ENCODE measurements at places on chromosomes 2 and 18.

DNA sequence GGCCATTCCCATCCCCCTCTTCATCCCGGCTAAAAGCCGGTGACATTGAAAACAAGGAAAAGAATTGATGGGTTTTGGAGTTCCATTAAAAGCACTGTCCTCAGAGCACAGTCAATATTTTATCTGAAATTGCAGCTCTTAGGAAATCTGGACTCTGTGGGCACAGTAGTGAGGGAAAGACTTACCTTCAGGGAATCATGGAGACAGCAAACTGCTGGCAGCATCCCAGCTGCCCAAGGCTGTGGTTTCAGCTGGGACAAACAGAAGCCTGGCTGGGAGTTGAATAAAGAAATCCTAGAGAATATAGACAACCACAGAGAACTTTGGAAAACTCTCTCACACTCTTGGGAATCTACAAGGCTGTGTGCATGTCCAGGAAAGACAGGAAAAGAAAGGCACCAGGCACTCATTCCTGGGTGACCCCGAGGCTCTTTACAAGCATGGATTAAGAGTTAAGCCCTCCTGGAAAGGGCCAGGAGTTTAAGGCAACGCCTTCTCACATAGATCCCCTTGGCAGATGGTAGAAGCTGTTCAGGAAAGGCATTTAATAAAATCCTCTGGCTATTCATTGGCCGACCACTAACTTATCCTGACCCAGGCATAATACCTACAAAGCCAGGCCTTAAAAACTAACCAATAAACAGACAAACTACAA, 255.1 kb downstream of the MYT1L start:
- DNase-seq, result no peak

- no peak for DNase-seq
Measured at GRCh38 chr2:30915486-30915885, 108.2 kb upstream of the CAPN13 start.

- DNase-seq, result no peak
Measured at GRCh38 chr2:197556456-197556855, 40.6 kb downstream of the MOB4 start.

- DNase-seq, result no peak
Measured at GRCh38 chr2:78861546-78861945, 164.0 kb upstream of the REG3G start.

DNA sequence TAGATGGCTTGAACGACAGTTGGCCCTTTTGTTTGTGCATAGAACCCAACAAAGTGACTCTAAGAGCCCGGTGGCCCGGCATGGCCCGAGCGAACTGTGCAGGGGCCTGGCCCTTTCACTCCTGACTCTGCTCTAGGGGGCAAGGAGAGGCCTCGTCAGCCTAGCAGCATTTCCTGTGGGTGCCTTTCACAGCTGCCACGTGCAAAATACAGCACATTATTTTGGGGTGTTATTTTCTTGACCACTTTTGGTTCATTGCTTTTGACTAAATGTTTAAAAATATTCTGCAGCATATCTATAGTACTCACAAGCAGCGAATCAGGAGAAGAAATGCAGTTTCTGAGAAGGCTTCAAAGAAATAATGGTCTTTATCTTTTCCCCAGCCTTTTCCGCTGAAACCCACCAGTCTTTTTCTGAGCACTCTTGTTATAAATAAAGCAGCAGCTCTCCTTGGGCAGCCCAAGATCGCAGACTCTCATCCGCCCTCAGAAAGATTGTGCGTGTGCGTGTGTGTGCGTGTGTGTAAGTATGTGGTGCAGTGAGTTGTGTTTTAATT, 31.3 kb downstream of the DGKD start:
- DNase-seq, result no peak

GRCh38 chr2:216974321-216975302, 114.7 kb upstream of the TNP1 start:
- DNase-seq, result no peak

DNA sequence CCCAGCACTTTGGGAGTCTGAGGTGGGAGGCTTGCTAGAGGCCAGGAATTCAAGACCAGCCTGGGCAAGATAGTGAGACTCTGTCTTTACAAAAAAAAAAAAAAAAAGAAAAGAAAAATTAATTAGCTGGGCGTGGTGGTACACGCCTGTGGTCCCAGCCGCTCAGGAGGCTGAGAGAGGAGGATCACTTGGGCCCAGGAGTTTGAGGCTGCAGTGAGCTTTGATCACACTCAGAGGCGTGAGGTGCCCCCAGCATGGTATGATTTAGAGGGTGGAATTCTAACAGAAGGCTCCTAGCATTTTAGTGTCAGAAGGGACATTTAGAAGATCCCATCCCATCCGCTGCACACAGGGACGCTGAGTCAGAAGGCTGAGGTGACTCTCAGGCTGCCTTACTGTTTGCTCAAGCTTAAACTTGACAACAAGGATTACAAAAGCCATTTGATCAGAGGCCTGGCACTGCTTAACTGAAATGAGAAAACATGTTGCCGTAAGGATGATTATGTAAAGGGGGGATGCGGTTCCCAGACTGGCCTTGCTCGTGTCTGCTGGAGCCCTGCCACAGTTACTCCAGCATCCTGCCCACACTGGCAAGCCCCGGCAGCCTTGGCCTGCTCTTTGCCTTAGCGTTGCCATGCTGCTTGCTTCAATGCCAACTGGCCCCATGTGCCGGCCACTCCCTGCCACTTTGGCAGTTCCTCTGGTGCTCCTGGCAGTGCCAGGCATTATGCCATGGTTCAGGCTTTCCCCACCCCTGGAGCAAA, 45.6 kb upstream of the SLC1A4 start:
- DNase-seq, result no peak

GRCh38 chr18:67243799-67244587, 272.5 kb downstream of the DSEL start:
- DNase-seq, result no peak

- DNase-seq, result no peak
Measured at GRCh38 chr2:215354771-215355695, 43.2 kb downstream of the ATIC start.

GRCh38 chr2:122851161-122851560, 1095.7 kb downstream of the TSN start:
- no peak for DNase-seq

- no peak for DNase-seq
Measured at GRCh38 chr2:8277921-8278571, 403.8 kb upstream of the ID2 start.

GRCh38 chr18:3179430-3180089, 40.2 kb downstream of the MYOM1 start:
- no peak for DNase-seq

GRCh38 chr2:71299507-71299906, 32.1 kb upstream of the ZNF638 start:
- DNase-seq, result no peak

GRCh38 chr2:212299943-212300342, 238.7 kb downstream of the ERBB4 start:
- DNase-seq, result peak; percentile 77

GRCh38 chr2:111106706-111107105, 14.0 kb upstream of the BCL2L11 start:
- no peak for DNase-seq

GRCh38 chr18:69402533-69402989, 1.9 kb downstream of the DOK6 start:
- no peak for DNase-seq

DNA sequence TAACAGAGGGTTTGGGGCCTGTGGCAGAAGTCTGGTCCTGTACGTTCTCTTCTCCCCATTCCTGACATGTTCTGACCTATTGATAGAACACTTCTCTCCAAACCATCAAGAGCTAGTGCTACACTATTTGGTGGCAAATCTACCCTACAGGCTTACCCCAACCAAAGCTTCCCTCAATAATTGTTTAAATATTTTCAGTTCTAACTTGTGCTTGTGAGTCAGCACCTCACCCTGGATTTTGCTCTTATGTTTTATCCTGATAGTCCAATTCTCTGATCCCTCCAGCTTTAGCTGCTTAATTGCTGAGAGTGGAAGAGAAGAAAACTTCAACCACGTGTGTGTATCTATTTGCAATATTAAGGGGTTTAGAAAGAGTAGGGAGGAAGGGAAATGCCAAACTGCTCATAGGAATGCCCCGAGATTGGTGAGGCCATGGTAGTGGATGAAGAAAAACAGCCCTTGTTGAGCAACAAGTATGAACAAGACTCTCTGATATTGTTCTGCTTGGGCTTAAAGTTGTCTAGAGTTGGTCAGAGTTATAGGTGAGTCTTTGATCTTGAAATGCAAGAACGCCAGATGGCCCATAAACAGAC, 67.8 kb upstream of the PARD3B start:
- no peak for DNase-seq

- no peak for DNase-seq
Measured at GRCh38 chr2:224555823-224556366, 29.3 kb downstream of the CUL3 start.

GRCh38 chr2:19806591-19806990, 95.2 kb downstream of the TTC32 start:
- DNase-seq, result no peak

GRCh38 chr2:1898461-1899395, 154.4 kb upstream of the PXDN start:
- DNase-seq, result no peak

GRCh38 chr2:179861416-179862067, at the start of gene ZNF385B:
TSS of gene ZNF385B (minus strand) at chr2:179861612.
- no peak for DNase-seq

- DNase-seq, result no peak
Measured at GRCh38 chr2:145927131-145927950, 1407.4 kb upstream of the ZEB2 start.

DNA sequence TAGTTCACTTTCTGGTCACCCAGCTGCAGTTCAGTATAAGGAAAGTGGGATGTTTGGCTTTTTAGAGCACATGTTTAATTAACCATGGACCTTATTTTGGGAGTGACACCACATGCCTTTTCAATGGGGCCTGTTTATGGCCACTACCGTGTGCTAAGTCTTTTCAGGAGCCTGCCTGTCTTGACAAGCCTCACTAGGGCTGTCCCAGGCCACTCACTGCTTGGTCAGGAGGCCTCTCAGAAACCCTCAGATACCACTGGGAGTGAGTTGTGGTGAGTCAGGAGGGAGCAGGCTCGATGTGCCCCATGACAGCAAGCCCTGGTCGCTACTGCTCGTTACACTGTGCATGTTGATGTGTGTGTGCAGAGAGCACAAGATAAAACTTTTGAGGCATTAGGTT, 123.0 kb downstream of the MAP4K4 start:
- no peak for DNase-seq

- DNase-seq, result no peak
Measured at GRCh38 chr2:2660789-2661355, 329.8 kb upstream of the MYT1L start.

GRCh38 chr2:164479460-164479859, 141.8 kb downstream of the GRB14 start:
- peak; percentile 26 for DNase-seq

DNA sequence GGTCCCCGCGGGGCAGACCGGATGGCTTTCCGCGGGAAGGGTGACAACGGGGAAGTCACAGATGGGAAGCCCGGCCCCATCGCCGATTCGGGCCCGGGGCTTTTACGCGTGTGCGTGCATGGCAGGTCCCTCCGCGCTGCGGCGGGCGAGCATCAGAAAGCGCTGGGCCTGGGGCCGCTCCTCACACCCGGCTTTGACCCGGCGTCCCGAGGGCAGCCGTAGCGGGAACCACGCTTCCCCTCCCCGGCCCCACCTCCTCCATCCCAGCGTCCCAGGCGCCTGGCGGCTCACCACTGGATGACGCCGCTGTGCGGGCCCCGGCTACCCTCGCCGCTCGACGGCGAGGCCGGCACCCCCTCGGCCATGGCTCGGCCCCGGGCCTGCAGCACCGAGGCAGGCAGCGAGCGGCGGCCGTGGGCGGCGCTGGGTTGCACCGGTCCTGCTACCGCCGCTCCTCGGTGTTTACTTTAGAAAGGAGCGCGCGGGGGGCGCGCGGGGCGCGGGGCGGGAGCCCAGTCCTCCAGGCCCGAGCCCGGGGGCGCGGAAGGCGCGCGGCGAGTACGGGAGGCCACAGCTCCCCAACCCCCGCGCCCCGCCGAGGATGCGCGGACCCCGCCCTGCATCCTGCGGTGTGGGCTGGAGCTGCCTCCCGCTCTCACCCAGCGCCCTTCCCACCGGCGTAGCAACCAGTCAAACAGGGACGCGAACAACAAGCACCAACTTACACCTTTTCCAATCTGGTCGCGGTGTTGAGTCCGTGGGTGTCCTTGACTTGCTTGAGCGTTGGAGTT, 806 bp downstream of the RFX8 start:
- DNase-seq, result no peak

DNA sequence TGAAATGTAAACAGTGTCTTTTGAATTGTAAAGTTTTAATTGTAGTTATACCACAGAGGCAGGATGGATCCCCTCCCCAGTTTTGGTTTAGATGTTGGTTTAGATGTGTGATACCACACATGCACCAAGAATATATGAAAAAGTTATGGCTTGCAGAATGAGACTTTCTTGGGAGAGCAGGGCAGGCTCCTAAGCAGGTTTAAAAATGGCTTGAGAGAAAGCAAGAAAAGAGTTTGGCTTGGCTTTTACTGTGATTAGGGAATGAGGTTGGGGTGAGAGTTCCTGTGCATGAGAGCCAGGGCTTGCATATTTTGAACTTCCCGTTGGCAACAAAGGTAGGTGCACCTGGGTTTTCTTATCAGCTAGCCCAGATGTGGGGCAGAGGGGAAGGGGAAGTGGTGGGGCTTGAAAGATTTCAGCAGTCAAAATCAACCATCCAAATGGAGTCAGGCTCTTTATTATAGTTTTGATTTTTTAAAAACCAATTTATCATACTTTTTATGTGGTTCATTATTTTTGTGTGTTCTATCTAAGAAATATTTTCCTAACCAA, 246.9 kb downstream of the MTX2 start:
- DNase-seq, result no peak

DNA sequence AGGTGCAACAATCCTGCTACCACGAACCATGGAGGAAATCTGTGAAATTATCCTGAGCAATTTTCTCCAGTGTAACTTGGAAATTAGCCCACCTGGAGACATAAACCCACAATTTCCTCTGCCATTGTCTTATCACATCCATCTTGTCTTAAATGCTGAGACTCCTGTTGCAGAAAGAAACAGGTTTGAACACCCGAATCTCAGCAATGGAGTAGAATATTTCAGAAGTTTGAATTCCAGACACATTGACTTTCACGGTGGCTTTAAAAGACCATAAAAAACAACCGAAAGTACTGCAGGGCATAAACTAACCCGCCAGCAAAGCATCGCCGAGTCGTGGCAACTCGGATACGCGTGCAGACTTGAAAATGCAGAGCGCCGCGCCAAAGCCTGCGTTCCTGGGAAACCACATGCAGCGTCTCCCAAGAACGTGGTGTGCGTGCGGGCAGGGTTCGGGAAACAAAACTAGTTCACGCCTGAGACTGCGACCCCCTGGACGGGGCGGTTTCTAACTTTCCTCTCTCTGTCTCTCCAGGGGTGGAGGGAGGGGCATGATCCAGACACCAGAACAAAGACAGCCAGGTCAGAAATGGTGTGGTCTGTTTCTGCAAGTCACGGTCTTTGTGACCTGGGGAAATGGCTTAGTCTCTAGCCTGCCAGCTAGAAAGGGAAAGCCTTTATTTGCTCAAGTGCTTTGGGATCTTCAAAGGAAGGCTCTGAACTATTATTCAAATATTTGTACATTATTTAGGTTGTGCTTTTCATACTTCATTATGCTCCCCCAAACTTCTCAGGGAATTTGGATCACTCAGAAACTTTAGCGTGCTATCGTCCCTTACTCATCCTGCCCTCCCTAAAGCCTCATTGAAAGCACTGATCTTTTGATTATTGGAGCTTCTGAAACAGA, 26.9 kb upstream of the KCTD1 start:
- DNase-seq, result no peak

Measured in NCI-H1436 treated with DMSO at 0.1 percent for 48 hours (cell line).